ENCODE measurements at places on chromosomes 4 and X.
A peak's percentile ranks its signal among the peaks of the same experiment; 100 is the strongest.

GRCh38 chrX:17226736-17227135, 148.3 kb upstream of the NHS start:
- H3K27me3 ChIP-seq, result no peaks in the 10 kb centered on the region
- H3K36me3 ChIP-seq, result no peaks in the 10 kb centered on the region
- no peak overlapping the region for H3K27ac ChIP-seq
- no peak overlapping the region for H3K4me3 ChIP-seq
- no peaks in the 10 kb centered on the region for H3K4me1 ChIP-seq

DNA sequence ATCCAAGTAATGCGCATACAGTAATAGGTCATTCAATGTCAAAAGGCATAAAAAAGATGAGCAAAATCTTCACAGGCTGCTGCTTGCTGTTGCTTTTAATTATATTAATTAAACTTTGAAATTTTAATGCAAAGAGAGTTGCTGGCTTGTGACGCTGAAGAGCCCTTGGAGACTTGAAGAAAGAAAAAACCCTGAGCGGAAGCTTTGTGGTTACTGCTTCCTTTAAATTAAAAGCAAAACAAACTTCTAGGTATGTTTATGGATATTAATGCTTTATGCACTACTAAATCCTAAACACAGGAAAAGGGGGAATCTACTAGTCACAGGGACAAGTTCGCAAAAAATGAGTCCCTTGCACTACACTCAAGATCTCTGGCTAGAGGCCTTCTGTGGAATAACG, 166.7 kb downstream of the ANTXR2 start:
- DNase-seq, result no peak
- H3K27ac ChIP-seq, result no peak overlapping the region
- peaks cover 25% of the 10 kb centered on the region for H3K36me3 ChIP-seq
- H3K4me1 ChIP-seq, result peaks cover 14% of the 10 kb centered on the region
- H3K27me3 ChIP-seq, result no peaks in the 10 kb centered on the region
- H3K4me3 ChIP-seq, result no peak overlapping the region

GRCh38 chr4:18847249-18847890, 825.8 kb upstream of the LCORL start:
- H3K27ac ChIP-seq, result no peak overlapping the region
- H3K27me3 ChIP-seq, result no peaks in the 10 kb centered on the region
- no peaks in the 10 kb centered on the region for H3K36me3 ChIP-seq

GRCh38 chr4:107757283-107757682, 37.2 kb upstream of the PAPSS1 start:
- H3K36me3 ChIP-seq, result no peaks in the 10 kb centered on the region
- no peak overlapping the region for H3K4me3 ChIP-seq
- H3K27me3 ChIP-seq, result peaks cover 9% of the 10 kb centered on the region
- no peak for DNase-seq
- no peak overlapping the region for H3K27ac ChIP-seq

- H3K36me3 ChIP-seq, result no peaks in the 10 kb centered on the region
- no peaks in the 10 kb centered on the region for H3K4me1 ChIP-seq
- H3K27me3 ChIP-seq, result no peaks in the 10 kb centered on the region
- no peak for DNase-seq
- H3K4me3 ChIP-seq, result no peak overlapping the region
These were observed 74.1 kb downstream of the RASGEF1B start for GRCh38 chr4:81397635-81398034.

DNA sequence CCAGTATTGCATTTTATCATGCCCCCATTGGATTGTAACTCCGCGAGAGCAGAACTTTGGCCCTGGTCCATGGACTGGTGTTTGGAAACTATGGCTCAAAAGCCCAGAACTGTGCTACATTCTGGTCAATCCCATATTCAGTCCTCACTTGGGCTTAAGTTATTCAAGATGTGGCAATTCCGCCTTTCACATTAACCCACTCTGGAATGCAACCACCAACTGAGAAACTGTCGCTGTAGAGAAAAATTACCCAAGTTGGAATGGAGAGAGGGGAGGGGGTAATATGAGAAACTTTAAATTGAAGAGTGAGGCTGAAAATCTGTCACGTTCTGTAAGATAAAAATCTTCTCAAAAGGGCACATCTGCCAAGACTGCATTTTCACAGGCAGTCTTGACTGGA, 189.6 kb upstream of the NHS start:
- DNase-seq, result no peak
- no peaks in the 10 kb centered on the region for H3K27me3 ChIP-seq
- H3K4me1 ChIP-seq, result no peaks in the 10 kb centered on the region

DNA sequence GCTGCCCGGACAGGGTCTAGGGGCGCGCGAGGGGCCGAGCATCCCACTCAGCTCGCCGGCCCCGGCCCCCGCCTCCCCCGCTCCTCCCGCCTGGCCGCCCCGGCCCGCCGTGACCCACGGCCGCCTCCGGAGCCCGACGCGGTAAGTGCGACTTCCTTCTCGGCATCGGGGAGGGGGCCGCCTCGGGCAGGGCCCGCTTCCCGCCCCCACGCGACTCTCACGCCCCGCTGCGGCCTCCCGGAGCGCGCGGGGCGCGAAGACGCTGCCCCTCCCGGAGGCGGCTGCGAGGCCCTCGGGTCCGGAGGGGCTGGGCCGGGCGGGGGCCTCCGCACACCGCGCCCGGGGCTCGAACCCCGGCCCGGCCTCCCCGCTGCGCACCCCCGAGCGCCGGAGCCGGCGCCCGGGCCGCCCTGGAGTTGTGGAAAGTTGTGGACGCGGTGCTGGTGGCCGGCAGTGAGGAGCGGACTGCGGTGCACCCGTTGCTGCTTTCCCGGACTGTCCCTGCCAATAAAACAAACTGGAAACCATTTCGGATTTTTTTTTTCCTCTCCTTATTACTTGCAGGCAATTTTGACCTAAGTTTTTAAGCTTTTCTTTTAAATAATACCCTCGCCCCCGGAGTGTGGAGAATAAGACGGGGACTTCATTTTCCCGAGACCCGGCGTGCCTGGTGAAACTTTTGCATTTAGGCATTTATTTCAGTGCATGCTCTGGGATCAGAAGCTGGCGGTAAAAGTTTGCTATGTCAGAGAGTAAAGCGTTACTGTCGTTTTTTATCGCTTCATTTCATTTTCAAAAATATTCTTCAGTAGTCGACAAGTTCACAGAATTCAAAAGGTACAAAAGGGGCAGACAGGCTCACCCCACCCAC, 13.0 kb upstream of the TMEM156 start:
- H3K27me3 ChIP-seq, result no peaks in the 10 kb centered on the region
- H3K4me3 ChIP-seq, result peak overlapping the region; percentile 94
- H3K27ac ChIP-seq, result peak overlapping the region; percentile 97
- peaks cover 13% of the 10 kb centered on the region for H3K36me3 ChIP-seq
- DNase-seq, result peak; percentile 66
- H3K4me1 ChIP-seq, result peaks cover 57% of the 10 kb centered on the region

DNA sequence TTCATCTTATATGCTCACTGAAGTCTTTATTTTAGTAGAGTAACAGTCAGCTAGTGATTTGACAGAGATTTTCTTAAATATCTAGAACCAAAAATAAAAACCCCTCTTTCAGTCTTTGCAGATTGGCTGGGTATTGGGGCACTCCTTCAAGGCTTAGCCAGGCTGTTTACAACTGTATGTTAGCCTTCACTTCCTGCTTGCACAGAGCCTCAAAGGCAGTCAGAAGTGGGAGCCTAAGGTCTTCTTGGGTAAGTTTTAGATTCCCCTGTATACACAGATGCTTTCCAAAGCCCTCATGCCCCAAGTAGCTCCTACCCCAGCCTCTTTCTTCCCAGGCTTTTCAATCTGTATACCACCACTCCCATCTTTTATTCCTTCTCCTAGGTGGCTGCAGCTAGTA, 136.1 kb upstream of the STIM2 start:
- no peak overlapping the region for H3K27ac ChIP-seq
- no peaks in the 10 kb centered on the region for H3K27me3 ChIP-seq
- H3K36me3 ChIP-seq, result no peaks in the 10 kb centered on the region

DNA sequence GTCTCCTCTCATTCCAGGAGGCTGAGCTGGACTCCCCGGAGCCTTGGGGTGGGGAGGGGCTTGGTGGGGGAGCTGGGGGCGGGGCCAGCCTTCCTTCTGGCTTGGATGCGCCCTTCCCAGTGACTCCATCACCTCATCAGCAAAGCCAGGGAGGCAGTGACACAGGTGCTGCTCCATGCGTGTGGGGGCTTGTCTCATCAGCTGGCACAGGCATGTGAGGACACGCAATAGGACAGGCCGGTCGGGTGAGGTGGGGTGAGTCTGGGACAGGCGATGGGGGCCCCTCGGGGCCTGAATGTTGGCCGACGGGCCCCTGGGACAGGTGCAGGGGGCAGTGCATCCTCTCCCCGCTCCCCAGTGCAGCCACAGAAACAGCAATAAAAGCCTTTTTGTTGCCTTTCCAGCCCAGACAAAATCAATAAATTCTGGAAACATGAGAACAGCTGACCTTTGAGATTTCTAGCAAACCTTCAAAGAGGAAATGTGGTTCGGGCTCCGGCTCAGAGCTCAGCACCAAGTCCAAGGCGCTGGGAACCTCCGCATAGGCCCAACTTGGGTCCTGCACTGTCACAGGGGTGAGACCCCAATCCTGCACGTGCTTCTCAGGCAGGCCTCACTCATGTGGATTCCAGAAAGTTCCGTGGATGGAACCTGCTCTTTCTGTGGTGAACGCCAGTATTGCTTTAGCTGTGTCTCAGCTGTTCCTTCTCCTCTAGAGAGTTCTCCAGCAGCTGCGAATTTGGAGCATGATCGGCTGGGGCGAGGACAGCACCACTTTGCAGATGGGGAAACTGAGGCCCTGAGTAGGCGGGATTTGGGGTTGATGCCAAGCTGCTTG, 18.5 kb downstream of the ADRA2C start:
- H3K36me3 ChIP-seq, result no peaks in the 10 kb centered on the region
- H3K27ac ChIP-seq, result no peak overlapping the region
- H3K4me1 ChIP-seq, result no peaks in the 10 kb centered on the region
- no peak overlapping the region for H3K4me3 ChIP-seq

GRCh38 chr4:126742885-126743284, 889.9 kb upstream of the INTU start:
- H3K4me1 ChIP-seq, result no peaks in the 10 kb centered on the region
- no peaks in the 10 kb centered on the region for H3K27me3 ChIP-seq
- DNase-seq, result no peak
- no peaks in the 10 kb centered on the region for H3K36me3 ChIP-seq
- H3K4me3 ChIP-seq, result no peak overlapping the region
- no peak overlapping the region for H3K27ac ChIP-seq

- H3K27me3 ChIP-seq, result no peaks in the 10 kb centered on the region
- DNase-seq, result no peak
- no peak overlapping the region for H3K4me3 ChIP-seq
- H3K27ac ChIP-seq, result peak overlapping the region; percentile 0
- H3K36me3 ChIP-seq, result peaks cover 45% of the 10 kb centered on the region
These were observed 4.8 kb downstream of the NOP14 start for GRCh38 chr4:2958446-2958845.

- no peaks in the 10 kb centered on the region for H3K36me3 ChIP-seq
- H3K4me1 ChIP-seq, result no peaks in the 10 kb centered on the region
- H3K4me3 ChIP-seq, result no peak overlapping the region
- no peak for DNase-seq
- H3K27ac ChIP-seq, result no peak overlapping the region
These were observed 427.2 kb downstream of the MAPK10 start for GRCh38 chr4:85932500-85933290.

DNA sequence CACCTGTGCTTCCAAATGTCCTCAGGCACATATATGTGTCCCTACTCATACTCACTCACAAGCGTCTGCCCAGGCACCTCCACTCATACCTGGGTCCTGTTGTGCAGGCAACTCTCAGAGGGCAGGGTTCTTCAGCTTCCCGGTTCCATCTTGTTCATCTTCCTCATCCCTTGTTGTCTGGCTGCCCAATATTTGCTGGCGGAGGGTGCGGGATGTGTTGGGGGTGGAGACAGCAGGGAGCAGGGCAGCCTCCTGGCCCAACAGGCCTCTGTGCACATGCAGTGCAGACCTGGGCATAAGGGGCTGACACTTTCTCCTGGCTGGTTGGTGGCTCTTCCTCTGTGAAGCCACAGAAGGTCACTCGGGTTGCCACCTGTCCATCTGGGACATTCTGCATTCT, 32.1 kb downstream of the NBDY start:
- no peak overlapping the region for H3K4me3 ChIP-seq
- H3K4me1 ChIP-seq, result peaks cover 66% of the 10 kb centered on the region
- H3K36me3 ChIP-seq, result peaks cover 13% of the 10 kb centered on the region
- peak overlapping the region; percentile 75 for H3K27ac ChIP-seq
- no peaks in the 10 kb centered on the region for H3K27me3 ChIP-seq

DNA sequence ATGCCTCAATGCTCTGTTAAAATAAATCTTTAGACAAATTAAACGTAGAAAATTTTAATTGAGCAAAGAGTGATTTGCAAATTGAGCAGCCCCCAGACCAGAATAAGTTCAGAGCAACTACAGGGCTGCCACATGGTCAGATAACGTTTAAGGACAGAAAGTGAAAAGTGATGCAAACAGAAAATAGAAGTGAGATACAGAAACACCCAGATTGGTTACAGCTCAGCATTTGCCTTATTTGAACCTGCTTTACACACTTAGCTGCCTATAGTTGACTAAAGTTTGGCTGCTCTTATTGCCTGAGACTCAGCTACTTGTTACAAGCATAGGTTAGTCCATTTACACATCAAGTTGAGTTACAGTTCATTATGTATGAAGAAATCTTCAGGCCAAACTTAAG, 1800.8 kb upstream of the PCDH10 start:
- no peaks in the 10 kb centered on the region for H3K27me3 ChIP-seq
- H3K4me1 ChIP-seq, result no peaks in the 10 kb centered on the region
- H3K27ac ChIP-seq, result no peak overlapping the region

DNA sequence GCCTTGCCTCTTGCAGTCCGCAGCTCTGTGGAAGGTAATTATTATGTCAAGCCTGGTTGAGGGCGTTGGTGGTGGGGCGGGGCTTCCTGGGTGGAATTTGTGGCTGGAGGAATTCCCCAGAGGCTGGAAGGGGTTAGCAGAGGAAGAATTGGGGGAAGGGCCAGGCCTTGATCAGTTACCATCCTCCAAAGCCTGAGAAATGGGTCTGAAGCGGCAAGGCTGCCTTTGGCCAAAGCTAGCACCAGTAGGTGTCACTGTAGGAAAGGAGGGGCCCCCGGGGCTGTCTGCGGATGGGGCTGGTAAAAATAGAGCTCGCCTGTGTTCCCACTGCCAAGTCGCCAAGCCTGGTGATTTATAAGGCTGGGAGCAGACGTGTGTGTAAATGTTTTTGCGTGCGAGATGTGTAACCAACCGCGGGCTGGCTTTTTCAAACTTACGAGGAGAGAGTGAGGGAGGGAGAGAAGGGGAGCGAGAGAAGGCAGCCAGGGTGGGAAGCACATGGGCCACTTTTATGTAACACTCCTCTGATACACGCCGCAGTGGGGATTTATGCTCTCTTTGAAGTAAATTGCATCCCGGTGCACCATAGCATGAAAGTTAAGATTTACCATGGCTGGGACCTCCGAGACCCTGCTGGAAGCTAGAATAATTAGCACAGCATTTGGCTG, 367.0 kb downstream of the BCOR start:
- DNase-seq, result peak; percentile 68
- no peak overlapping the region for H3K27ac ChIP-seq
- H3K27me3 ChIP-seq, result peaks cover 21% of the 10 kb centered on the region
- no peaks in the 10 kb centered on the region for H3K36me3 ChIP-seq

GRCh38 chr4:3285558-3286334, 7.1 kb upstream of the RGS12 start:
- DNase-seq, result no peak
- H3K27me3 ChIP-seq, result peaks cover 90% of the 10 kb centered on the region
- H3K36me3 ChIP-seq, result no peaks in the 10 kb centered on the region
- no peak overlapping the region for H3K27ac ChIP-seq

Data from activated naive CD4-positive, alpha-beta T cell treated with anti-CD3 and anti-CD28 coated beads, Interleukin-2, amount 10 ng/mL, durations not matched to agents 7 days and 5 days (primary cell).